Kidney epithelial cell (primary cell): ENCODE measurements at places on chromosomes 6 and 20. TPM values are rescaled to one million over a fixed set of nuclear protein-coding genes. Genes with fewer than 3 reads are reported as not detected.
A peak's percentile ranks its signal among the peaks of the same experiment; 100 is the strongest.

Gene FKBP5
- total RNA-seq, result 9.7 and 10.4 TPM in 2 replicates

Gene GPRC6A
- not detected in 2 replicates for total RNA-seq

Gene THBD
- total RNA-seq, result 17.1 and 19.9 TPM in 2 replicates

GRCh38 chr6:107110200-107110599 is 5.1 kb downstream of the BEND3 start:
- no peak for DNase-seq

DNA sequence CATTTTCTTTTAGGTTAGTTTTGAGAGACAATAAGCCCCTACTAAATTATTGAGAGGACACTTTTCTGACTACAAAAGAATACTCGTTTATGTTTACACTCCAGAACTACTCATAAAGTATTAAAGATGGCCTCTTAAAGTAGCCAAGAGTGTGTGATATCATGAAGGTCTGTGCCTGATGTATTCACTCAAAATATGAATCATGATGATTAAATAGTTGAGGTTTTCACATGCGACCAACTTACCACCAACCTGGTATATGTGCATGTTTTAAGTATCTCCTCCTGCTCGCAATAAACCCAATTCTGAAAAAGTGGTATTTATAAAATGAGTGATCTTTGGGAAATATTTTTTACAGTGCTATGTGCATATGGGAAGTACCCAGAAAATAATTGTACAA is 43.9 kb downstream of the IL20RA start:
- DNase-seq, result no peak

DNA sequence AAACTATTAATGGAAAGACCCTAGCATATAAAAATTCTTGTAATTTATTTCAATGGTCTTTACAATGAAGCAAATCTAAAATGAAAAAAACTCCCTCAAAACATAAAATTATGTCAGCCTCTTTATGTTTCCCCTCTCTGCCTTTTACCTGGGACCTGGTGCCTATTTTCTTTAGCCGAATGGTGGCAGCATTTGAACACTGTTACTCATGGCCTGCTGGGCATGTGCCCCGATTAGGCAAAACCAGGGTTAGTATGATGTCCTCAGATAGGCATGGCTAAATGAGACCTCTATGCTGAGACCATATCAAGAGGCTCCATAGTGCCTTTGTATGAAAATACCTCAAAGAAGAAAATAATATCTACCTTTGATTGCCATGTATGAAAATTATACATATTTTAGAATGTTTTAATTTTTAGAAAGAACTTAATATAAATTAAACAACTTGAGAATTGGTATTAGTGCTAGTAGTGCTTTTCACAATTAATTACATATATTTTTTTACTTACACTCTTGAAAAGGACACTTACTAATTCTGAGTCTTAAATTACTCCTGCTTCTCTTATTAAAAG is 22.5 kb upstream of the C6orf58 start:
- DNase-seq, result peak; percentile 7

GRCh38 chr6:26300828-26301227 is 64.2 kb upstream of the BTN3A2 start:
- DNase-seq, result no peak

GRCh38 chr6:35626401-35626800 is 62.3 kb downstream of the FKBP5 start:
- DNase-seq, result no peak
